ENCODE measurements at places on chromosomes 1 and 21.

DNA sequence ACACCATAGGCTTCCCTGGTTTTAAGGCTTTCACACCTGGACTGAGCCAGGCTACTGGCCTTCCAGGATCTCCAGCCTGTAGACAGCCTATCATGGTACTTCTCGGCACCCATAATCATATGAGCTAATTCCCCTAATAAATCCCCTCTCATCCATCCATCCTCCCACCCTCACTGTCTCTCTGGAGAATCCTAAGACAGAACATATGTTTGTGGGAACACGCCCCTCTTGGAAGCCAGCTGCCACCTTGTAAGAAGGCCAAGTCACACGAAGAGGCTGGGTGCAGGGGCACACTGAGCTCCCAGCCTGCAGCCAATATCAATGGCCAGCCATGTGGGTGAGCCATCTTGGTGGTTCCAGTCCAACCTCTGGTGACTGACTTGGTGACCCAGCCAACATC lies 7.4 kb downstream of the CLCC1 start:
- no peak for DNase-seq

GRCh38 chr1:232431326-232431725 lies 198.6 kb downstream of the SIPA1L2 start:
- DNase-seq: no peak

GRCh38 chr1:152182431-152182830 lies 23.4 kb upstream of the RPTN start:
- DNase-seq: no peak

- no peak for DNase-seq
These were observed 23.0 kb downstream of the RLF start for GRCh38 chr1:40184193-40184592.

DNA sequence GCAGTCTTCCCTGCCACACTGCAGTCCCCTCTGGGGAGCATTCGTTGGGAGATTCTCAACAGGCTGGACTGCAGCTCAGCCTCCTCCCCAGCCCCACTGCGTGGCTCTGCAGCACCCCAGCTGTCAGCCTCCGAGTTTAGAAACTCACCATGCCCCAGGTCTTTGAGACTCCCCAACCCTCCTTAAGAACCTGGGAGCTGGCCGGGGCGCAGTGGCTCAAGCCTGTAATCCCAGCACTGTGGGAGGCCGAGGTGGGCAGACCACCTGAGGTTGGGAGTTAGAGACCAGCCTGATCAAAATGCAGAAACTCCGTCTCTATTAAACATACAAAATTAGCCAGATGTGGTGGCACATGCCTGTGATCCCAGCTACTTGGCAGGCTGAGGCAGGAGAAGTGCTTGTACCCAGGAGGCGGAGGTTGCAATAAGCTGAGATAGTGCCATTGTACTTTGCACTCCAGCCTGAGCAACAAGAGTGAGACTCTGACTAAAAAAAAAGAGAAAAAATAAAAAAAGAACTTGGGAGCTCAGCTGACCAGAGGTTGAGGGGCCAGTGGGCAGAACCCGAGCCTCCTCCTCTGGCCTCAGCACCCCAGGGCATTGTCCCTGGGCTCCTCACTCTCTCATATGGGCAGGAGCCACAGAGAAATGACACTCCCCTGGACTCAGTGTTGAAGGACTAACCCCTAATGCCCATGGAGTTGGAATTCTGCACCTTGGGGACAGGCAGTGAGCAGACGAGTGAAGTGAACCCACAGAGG lies 5.6 kb downstream of the OLIG2 start:
- DNase-seq: no peak

GRCh38 chr1:93344886-93345632 lies 648 bp upstream of the DR1 start:
- no peak for DNase-seq

- DNase-seq: no peak
These were observed 62.5 kb downstream of the PRKAB2 start for GRCh38 chr1:147109762-147110161.

GRCh38 chr1:41312991-41313645 lies 48.1 kb upstream of the FOXO6 start:
- DNase-seq: no peak

GRCh38 chr1:85319491-85319890 lies 43.1 kb upstream of the BCL10 start:
- DNase-seq: no peak

GRCh38 chr1:118960567-118961136 lies 27.5 kb downstream of the TBX15 start:
- no peak for DNase-seq

GRCh38 chr21:42193131-42193671 lies 25.7 kb upstream of the ABCG1 start:
- no peak for DNase-seq

DNA sequence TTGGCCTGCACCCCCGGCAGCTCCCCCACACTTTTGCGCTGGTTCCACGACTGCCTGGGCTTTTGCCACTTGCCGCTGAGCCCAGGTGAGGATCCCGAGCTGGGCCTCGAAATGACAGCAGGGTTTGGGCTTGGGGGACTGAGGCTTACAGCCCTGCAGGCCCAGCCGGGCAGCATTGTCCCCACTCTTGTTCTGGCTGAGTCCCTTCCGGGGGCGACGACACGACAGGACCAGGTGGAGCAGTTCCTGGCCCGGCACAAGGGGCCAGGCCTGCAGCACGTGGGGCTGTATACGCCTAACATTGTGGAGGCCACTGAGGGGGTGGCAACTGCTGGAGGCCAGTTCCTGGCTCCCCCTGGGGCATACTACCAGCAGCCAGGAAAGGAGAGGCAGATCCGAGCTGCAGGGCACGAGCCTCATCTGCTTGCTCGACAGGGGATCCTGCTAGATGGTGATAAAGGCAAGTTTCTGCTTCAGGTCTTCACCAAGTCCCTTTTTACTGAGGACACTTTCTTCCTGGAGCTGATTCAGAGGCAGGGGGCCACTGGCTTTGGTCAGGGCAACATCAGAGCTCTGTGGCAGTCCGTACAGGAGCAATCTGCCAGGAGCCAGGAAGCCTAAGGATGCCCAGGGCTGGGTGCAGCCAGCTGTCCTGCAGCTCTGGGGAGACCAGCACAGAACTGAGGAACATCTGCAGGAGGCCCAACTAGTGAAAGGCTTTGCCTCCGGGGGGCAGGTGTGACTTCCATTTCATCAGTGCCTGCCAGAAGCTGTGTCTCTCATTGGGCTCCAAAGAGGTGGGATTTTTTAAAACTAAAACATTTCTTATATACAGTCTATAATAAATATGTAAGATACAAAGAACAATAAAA lies 1.2 kb downstream of the HPDL start:
- DNase-seq: no peak

- no peak for DNase-seq
These were observed 183.3 kb downstream of the IGSF21 start for GRCh38 chr1:18290740-18291412.

DNA sequence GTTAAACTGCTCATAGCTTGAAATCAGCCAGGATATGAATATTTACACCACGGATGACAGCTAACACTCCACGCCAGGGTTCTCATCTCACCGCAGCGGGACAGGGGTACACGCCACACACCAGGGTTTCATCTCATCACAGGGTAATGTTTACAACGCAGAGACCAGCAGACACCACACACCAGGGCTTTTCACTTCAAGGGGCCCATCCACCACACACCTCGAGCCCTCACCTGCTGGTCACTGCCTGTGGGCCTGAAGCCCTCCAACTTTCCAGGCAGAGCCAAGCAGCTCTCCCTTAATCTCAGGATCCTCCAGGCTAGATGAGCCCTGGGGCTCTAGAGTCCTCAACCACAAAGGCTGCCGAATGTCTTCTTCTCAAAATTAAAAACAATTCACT lies 1.3 kb upstream of the KRTAP10-12 start:
- no peak for DNase-seq

DNA sequence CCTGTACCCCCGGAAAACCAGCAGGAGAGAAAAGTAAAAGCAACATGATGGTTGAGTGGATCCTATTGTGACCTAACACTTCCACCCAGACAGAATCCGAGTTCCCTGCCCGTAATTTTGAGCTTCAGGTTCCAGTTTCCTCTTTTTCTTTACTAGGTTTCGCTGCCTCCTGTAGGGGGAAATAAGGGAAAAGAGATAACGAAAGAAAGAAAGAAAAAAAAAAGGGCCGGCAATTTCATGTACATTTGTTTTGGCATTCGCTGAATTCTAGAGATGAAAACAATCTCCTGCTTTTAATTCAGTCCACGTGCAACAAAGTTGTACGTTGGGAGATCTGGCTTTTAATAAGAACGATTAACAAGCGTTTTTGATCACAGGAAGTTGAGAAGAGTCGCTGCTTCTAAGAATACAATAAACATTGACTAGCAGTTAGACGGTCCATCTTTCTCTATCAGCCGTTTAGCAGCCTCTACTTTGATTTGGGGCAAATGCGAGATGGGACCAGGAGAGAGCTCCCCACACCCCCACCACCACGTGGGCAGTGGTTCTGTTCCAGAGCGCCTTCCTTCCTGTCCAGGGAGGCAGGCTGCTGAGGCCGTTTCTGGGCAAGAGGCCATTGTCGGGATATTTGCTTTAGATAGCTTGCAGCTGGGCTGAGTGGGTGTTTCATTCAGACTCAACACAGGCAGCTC lies 155.9 kb upstream of the RUNX1 start:
- no peak for DNase-seq

GRCh38 chr1:91803123-91803522 lies 82.8 kb downstream of the TGFBR3 start:
- DNase-seq: no peak

GRCh38 chr1:26005434-26006105 lies 7.7 kb upstream of the PAFAH2 start:
- DNase-seq: no peak

- DNase-seq: no peak
These were observed 45.5 kb downstream of the CACHD1 start for GRCh38 chr1:64515427-64515826.

DNA sequence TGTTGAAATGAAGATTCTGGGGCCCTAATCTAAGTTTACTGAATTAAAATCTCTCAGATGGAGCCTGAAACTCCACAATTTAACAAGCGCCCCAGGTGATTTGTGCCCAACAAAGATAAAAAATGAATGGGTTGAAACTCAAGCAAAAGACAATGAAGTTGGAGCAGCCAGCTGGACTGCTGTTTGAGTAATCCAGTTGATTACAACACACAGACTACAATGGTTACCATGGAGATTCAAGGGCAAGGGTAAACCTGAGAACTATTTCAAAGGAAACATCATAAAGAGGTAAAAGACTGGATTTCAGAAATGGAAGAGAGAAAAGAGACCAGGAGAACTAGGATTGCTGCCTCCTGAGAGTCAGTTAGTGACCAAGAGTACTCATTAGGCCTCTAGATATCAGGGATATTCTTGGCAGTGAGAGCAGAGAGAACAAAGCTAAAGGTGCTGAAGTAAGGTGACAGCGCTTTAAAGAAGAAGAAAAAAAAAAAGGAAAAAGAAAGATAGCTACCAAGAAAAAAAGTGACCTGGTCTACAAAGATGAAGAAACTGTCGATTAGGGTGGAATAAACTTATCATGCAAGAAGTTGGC lies 44.5 kb downstream of the LRRC53 start:
- DNase-seq: no peak

GRCh38 chr1:163168053-163168452 lies 34.7 kb downstream of the RGS5 start:
- DNase-seq: peak; percentile 9

GRCh38 chr1:203116091-203116820 lies 11.3 kb upstream of the ADORA1 start:
- no peak for DNase-seq

DNA sequence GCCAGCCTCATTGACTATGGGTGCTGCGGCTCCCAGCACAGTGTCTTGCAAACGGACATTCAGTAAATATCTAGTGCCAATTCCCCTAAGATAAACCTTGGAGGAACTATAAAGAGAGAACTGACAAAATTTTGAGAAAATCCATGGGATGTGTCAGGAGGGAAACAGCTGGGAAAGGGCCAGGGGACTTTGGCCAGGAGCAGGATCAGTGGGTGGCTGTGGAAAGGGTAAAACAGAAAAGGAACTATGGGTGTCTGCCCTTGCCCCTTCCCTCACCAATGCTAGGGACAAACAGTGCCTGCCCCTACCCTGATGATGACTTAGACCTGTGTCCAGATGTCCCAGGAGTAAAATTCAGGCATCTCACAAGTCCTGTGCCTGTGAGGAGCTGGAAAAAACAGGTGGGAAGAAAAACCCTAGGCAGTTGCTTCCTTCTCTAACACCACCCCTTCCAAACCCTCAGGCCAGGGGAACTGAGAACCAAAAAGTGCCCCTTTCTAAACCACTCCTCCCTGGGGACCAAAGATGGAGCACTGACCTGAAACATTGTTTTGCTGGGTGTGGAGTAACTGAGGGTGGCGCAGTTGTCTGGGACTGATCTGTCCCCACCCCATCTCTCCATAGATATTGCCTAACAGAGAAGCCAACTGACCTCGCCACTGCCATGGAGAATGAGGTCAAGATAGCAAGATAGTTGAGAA lies 22.1 kb upstream of the IFNAR2 start:
- DNase-seq: no peak

DNA sequence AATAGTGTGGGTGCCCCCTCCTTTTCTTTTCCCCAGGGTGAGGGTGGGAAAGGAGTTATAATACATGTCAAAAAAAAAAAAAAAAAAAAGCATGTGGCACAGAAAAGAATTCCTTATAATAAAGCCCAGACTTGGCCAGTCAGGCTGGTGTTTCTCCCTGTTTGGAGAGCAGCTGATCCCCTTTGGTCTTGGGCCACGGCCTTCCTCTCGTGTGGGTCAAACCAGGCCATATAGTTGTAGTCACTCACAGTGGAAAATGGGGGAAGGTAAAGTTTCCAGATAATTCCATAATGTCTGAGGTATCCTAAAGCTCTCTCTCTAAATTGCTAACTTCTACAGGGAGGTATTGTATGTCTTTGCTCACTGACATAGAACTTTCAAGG lies 22.0 kb downstream of the CLIC6 start:
- DNase-seq: no peak

DNA sequence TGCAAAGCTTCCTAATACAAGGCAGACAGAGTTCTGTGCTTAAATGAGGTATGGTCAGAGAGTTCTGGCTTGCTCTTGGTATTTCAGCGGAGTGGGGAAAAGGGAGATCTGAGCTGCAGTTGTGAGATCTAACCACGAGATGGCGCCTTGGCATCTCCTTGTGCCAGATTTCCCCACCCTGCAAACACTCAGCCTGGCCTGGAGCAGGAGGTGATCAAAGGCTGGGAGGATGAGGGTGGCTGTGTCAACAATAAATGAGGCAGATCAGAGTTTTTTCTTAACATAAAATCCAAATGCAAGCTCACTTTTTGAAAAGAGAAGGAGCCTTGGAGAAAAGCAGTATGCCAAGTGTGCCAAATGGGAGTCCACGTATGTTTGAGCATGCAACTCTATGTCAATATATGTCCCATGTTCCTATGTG lies 4.1 kb upstream of the TFAP2E start:
- DNase-seq: peak; percentile 16

DNA sequence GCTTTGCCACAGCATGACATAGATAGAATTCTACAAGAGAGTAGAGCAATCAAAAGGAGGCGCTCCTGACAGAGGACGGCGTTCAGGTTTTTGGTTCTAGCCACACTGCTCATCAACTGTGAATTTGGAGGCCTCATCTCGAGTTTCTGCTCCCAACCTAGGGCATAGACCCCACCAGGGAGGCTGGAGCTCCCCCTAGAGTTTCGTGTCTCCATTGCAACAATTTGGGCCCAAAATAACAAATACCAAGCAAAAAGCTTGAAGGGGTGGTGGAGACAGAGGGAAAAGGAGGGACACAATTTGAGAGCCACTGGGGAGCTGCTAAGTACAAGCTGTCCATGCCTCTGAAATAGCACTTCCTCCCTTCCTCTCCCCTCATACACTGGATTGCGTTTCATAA lies 297.0 kb downstream of the GPATCH2 start:
- DNase-seq: no peak

GRCh38 chr1:7667625-7668218 lies 103.4 kb upstream of the VAMP3 start:
- DNase-seq: peak; percentile 73

- no peak for DNase-seq
These were observed 42.2 kb downstream of the KCNK1 start for GRCh38 chr1:233656032-233656635.
